Left renal pelvis (tissue), 4 donors: ENCODE measurements at places on chromosomes 5 and 9.

DNA sequence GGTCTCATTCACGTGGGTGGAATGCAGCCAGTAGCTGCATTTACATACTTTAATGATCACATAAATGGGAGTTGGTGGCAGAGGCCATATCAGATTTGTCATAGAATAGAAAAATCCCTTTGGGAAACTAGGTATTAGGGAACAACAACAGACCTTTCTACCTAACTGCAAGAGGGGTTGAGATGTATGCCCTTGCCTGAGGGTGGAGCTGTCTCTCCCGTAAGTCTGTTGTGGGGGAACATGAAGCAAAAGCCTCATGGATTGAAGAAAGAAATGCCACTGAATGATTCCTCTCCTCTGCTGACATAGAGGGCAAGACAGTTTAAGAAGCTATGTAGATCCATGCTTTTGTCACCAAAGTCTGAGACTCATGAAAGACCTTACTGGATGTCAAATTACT, 461.3 kb downstream of the SPOCK1 start:
- DNase-seq, result no peak

DNA sequence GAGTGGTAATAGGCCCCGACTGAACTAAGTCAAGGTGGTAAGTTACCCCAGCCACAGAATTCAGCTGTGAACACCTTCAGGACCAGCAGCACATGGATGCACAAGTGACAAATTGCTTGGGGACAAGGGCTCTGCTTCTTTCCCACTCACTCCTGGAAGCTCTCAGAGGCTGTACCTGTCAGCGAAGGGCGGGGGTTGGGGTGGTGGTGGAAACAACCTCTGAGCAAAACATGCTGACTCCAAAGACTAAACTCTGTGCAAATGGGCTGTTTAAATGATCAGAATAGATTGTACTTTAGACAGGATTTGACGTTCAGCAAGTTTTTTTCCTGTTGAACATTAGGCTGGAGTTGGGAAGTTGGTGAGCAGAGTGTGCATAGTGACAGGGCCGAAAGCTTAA, 544.5 kb upstream of the ZNF608 start:
- DNase-seq, result no peak

GRCh38 chr5:40774623-40775022, 18.9 kb upstream of the TTC33 start:
- no peak for DNase-seq

- no peak for DNase-seq
Observed at GRCh38 chr9:108904161-108904560, 29.8 kb downstream of the ELP1 start.
